Thoracic aorta (tissue), 2 donors: ENCODE measurements at places on chromosomes 12 and 14.

DNA sequence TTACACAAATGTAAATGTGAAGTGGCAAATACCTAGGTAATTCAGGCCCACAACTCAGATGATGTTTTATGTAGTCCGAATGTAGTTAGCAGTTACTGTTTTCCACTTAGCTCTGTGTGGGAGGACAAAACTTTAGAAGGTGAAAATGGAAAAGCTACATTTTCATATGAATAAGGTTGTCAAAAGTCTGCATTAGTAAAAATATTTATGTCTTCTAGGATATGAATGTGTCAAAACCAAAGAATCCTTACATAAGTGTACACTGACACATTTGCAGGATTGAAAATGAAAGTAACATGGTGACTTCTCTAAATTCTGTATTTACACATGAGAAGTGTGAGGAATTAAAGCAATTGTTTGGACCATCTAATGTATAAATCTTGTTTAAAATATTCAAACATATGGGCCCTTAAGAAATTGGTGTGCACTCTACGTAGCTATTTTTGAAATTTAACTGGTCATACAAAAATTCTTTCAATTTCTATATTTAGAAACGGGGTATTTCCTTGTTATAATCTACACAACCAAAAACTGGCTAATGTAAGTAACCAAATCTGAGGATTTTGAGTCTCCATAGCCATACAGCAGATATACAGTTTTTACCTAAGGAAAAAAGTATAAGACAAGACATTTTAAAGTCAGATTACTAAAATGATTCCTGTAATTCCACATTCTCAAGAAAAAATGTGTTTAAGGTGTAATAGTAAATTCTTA lies 5.4 kb downstream of the CDKN1B start:
- H3K36me3 ChIP-seq = peaks cover 6% of the 10 kb centered on the region
- H3K4me1 ChIP-seq = peaks cover 52% of the 10 kb centered on the region
- peak overlapping the region; percentile 93 for H3K27ac ChIP-seq
- DNase-seq = no peak
- peak overlapping the region; percentile 89 for H3K4me3 ChIP-seq

DNA sequence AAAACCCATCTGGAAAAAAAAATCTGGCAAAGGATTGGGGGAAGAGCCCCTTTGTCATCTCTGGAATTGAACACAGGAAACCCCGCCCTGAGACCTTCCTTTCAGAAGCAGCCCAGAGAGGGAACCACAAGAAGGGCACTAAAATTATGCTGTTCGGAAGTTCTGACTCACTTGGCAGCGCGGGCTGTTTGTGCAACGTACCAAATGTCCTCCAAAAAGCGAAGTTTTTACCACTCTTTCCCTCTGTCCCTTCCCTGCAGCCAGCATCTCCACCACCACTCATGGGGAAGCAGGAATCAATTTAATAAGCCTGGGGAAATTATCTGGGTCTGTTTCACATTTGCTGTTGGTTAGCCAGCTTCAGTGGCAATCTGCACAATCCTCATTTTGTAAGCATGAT lies 3.2 kb upstream of the SYNE3 start:
- peak overlapping the region; percentile 62 for H3K27ac ChIP-seq
- no peak for DNase-seq
- peak overlapping the region; percentile 26 for H3K4me3 ChIP-seq
- no peaks in the 10 kb centered on the region for H3K36me3 ChIP-seq
- no peaks in the 10 kb centered on the region for H3K27me3 ChIP-seq

DNA sequence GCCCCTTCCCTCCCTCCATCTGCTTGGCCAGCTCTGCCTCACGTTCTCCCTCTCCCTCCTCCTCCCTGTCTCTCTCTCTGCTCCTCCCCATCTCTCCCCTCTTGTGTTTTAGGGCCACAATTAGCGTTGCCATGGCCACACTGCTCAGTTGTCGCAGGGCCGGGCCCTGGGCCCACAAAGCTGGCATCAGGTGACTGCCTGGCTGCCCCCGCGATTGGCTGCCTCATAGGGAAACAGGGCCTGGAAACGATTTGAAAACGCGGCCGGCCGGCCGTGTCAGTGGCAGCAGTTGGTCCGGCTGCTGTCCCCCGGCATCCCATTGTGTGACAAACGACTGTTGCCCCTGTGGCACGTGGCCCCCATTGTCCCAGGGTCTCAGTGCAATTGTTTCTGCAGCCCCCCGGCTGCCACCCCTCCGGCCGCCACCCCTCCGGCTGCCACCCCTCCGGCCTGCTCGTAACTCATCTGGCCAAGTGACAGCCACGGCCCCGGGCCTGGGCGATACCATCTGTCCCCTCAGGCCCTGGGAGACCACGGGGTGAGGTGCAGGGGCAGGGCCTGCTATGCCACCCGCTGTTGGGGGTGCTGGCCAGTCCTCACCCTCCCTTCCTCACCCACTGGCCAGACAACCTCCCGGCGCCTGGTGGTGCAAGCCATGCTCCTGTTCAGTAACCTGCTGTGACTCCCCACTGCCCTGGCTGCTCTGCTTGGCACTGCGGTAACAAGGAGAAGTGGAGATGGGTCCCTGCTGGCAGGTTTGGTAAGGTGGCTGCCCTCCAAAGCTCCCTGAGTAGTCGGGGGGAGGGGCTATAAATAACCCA lies 17.4 kb downstream of the FOXN4 start:
- no peak for DNase-seq
- no peaks in the 10 kb centered on the region for H3K27me3 ChIP-seq
- peak overlapping the region; percentile 69 for H3K4me3 ChIP-seq

DNA sequence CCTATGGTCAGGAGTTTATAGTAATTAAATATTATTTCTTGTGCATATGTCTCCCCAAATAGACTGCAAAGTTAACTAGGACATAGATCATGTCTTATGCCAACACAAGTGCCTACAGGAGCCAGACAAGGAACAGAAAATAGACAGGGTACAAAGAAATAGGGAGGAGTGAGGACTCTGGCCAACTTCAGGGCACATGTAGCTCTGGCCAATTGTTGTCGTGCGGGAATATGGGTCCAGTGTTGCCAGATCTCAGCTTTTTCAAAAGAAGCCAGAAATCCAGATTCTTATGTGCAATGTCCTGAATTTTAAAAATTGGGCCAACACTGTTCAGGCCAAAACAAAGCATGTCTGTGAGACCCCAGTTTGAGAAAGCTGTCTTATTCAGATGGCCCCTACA lies 68.7 kb downstream of the RFX4 start:
- H3K27ac ChIP-seq = no peak overlapping the region
- no peaks in the 10 kb centered on the region for H3K27me3 ChIP-seq
- no peak overlapping the region for H3K4me3 ChIP-seq
- no peaks in the 10 kb centered on the region for H3K4me1 ChIP-seq
- DNase-seq = no peak
- H3K36me3 ChIP-seq = no peaks in the 10 kb centered on the region

DNA sequence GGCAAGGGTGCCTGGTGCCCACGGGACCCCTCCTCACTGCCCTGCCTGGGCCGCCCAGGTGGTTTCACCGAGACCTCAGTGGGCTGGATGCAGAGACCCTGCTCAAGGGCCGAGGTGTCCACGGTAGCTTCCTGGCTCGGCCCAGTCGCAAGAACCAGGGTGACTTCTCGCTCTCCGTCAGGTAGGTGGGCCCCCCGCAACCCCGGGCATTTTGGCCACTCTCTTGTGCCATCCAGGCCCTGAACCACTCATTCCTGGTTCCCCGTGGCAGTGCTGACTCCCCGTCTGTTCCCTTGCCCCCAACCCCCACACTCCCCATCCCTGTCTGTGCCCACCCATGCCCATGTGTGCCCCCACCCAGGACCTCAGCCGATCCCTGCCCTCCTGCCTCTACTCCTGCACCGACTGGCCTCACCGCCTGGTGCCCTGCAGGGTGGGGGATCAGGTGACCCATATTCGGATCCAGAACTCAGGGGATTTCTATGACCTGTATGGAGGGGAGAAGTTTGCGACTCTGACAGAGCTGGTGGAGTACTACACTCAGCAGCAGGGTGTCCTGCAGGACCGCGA lies 480 bp downstream of the PTPN6 start:
- H3K36me3 ChIP-seq = no peaks in the 10 kb centered on the region
- H3K4me1 ChIP-seq = peaks cover 6% of the 10 kb centered on the region
- peak overlapping the region; percentile 45 for H3K27ac ChIP-seq
- DNase-seq = no peak
- peak overlapping the region; percentile 66 for H3K4me3 ChIP-seq

DNA sequence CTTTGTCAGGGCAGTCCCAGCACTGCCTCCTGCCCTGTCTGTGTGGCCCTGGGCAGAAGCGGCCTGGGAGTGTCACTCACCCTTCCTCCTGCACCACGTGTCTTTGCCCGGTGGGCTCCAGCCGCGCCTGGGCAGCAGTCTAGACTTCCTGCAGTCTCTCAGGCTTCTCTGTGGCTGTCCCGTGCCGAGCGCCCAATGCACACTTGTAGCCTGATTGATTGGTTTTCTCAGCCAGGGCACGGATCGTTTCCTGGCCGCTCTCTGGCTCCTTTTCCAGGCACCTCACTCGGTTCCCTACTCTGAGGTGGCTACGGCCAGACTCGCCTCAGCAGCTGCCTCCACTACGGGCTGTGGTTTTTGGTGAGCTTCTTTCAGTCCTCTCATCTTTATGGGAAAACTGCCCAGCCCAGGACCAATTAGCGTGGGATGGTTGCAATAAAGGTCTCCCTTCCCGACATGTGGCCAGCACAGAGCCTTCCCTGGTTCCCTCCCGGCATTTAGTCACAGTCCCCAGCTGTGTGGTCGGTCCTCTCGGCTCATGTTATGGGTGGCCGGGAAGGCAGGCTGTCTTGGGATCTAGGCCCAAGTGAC lies 133.1 kb downstream of the CACNA1C start:
- H3K27ac ChIP-seq = no peak overlapping the region
- H3K36me3 ChIP-seq = no peaks in the 10 kb centered on the region
- peaks cover 4% of the 10 kb centered on the region for H3K4me1 ChIP-seq
- H3K27me3 ChIP-seq = no peaks in the 10 kb centered on the region
- DNase-seq = no peak
- no peak overlapping the region for H3K4me3 ChIP-seq
